GM23248 (cell line): ENCODE measurements at places on chromosomes 7 and 10. TPM values are rescaled to one million over a fixed set of nuclear protein-coding genes. Genes with fewer than 3 reads are reported as not detected.

Gene HOXA6
- 0.51 and 3.2 TPM in 2 replicates for total RNA-seq

Gene NUTM2A
- total RNA-seq = 0.11 and 1.0 TPM in 2 replicates

Gene DOCK1
- total RNA-seq = 39.1 and 45.6 TPM in 2 replicates

Gene KNDC1
- 0.54 and 0.76 TPM in 2 replicates for total RNA-seq

Gene KIF11
- total RNA-seq = 12.5 and 16.2 TPM in 2 replicates

Gene ASB15
- not detected in 2 replicates for total RNA-seq
